ENCODE measurements at places on chromosomes 16 and 17.
A peak's percentile ranks its signal among the peaks of the same experiment; 100 is the strongest.

- DNase-seq = peak; percentile 63
These were observed 28.4 kb downstream of the LRRC75A start for GRCh38 chr17:16463358-16464302.

GRCh38 chr16:64545768-64546167 lies 576.1 kb downstream of the CDH11 start:
- no peak for DNase-seq

GRCh38 chr17:60652454-60653247 lies 25.0 kb upstream of the BCAS3 start:
- DNase-seq = no peak

DNA sequence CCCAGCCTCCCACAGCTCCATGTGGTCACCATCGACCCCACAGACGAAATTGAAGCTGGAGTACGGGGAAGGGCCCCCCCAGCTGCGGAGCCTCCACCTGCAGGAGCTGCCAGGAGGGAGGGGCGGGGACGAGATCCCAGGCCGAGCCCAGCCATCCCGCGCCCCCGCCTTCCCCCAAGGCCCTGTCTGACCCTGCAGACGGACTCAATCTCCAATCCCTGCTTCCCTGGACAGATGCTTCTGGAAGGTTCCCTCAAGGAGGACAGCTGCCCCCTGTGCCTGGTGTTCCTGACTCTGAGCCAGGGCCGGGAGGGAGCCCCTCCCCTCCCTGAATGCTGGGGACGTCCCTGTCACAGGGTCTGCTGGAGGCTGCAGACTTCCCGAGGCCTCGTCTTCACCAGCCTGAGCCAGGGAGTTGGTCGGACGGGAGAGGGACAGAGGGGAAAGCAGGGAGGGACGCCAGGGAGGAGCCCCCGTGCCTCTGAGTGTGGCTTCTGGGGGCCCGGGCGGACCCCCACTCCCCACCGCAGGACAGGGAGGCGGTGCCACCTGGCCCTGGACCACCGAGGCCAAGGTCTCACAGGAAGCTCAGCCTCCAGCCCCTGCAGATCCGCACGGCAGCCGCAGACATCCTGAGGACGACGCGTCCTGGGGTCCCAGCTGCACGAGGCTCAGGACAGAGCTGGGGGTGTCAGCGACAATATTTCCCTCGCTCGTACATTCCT lies 21.3 kb upstream of the C1QTNF8 start:
- no peak for DNase-seq

GRCh38 chr17:30389756-30390300 lies 11.1 kb downstream of the CPD start:
- DNase-seq = no peak

GRCh38 chr16:89308391-89309333 lies 91.2 kb downstream of the ZNF778 start:
- no peak for DNase-seq

GRCh38 chr17:36825113-36825512 lies 112.2 kb upstream of the LHX1 start:
- DNase-seq = no peak

DNA sequence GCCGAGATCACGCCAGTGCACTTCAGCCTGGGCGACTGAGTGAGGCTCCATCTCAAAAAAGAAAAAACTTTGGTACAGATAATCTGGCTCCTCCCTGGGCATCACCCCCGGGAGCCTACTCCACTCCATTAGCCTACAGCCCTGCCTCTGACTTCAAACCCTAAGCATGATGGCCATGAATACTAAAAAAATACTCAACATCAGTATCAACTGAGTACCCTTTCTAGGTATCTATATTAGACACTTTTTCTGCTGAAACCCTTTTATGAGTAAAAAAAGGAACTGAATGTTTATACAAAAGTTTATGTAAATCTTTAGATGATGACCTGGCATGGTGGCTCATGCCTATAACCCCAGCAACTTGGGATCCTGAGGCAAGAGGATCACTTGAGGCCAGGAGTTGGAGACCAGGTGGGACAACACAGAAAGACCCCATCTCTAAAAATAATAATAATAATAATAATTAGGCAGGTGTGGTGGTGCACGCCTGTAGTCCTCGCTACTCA lies 6.9 kb downstream of the RDM1 start:
- no peak for DNase-seq

DNA sequence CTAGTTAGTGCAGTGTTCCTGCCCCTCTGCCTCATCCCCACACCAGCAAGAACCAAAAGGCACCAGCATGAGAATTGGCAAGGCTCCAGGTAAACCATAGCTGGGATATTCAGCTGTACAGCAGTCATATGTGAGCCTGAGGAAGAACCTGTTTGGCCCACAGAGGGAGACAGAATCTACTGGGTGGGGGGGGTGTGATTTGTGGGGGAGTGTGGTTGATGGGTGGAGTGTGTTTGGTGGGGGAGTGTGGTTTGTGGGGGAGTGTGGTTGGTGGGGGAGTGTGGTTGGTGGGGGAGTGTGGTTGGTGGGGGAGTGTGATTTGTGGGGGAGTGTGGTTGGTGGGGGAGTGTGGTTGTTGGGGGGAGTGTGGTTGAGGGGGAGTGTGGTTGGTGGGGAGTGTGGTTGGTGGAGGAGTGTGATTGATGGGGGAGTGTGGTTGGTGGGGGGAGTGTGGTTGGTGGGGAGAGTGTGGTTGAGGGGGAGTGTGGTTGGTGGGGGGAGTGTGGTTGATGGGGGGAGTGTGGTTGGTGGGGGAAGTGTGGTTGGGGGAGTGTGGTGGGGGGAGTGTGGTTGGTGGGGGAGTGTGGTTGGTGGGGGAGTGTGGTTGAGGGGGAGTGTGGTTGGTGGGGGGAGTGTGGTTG lies 19.5 kb downstream of the MINK1 start:
- DNase-seq = no peak

DNA sequence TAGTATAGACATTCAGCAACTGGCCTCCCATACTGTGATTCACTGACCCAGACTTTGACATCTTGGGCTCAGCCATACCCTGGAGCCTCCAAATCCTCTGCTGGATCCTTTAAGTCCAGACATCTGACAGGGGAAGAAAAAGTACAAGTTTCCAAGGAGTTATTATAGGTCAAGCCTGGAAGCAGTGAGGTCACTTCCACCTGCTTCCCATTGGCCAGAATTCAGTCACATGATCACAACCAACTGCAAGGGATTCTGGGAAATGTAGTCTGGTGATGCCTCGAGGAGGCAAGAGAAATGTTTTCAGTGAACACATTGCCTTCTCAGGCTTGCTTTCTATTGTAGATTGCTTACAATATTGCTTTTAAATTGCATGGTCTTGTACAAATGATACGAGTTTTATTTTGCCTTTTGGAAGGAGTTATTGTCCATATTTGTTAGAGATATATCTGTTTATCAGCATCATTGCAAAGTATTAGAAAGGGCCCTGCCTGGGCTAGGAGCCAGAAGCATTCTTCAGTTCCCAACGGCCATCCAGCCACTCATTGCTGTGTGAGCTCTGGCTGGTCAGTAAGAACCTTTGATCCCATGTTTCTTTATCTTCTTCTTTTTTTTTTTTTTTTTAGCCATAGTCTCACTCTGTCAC lies 696.9 kb downstream of the WWOX start:
- peak; percentile 38 for DNase-seq

- no peak for DNase-seq
These were observed 19.5 kb downstream of the CNGB1 start for GRCh38 chr16:57951204-57951960.

DNA sequence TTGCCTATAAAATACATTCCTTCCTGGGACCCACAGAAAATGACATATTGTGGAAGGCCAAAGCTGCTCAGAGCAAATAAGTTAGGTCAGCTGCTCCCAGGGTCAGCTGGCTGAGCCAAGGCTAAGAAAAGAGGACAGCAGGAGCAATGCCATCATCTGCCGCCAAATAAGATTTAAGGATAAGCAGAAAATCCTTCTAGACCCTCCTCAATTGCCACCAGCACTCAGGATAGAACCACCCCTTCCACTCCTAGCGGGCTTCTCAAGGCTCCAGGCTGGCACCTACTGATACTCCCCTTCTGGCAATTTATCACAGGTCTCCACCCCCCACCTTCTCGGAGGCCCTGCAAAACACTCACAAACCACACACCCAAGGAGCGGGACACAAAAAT lies 22.9 kb downstream of the MBTPS1 start:
- no peak for DNase-seq

- peak; percentile 91 for DNase-seq
These were observed at the start of gene RASD1 for GRCh38 chr17:17496189-17497064. RASD1 (minus strand) TSS chr17:17496395; CDS start chr17:17496181, 214 bp downstream.

DNA sequence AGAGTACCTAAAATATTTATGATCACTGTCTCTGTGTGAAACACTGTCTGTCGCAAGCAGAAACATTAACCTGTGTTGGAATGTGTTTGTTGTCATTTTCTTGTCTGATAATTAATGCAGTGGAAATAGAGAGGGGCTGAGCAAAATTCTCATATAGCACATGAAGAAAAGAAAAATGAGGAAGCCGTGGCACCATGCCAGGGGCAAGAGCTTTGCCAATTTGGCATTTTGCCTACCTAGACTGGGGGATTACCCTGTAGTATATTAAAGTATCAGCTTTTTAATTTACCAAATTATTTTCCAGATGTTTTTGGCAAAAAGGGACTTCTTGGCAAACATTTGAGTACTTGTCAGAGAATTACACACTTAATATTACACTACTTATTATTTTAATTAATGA lies 1326.6 kb upstream of the GOT2 start:
- DNase-seq = peak; percentile 39

- DNase-seq = peak; percentile 61
These were observed 79.8 kb downstream of the JPH3 start for GRCh38 chr16:87681981-87682570.

GRCh38 chr17:19378416-19379360 lies at the start of gene MAPK7:
MAPK7 (plus strand) TSS chr17:19378498; CDS start chr17:19378901, 403 bp downstream.
- DNase-seq = peak; percentile 38

GRCh38 chr17:63240106-63240505 lies 206.0 kb downstream of the CYB561 start:
- DNase-seq = no peak

GRCh38 chr16:87575027-87575804 lies 27.1 kb upstream of the JPH3 start:
- no peak for DNase-seq

GRCh38 chr16:2244301-2244700 lies 7.1 kb downstream of the ECI1 start:
- no peak for DNase-seq

DNA sequence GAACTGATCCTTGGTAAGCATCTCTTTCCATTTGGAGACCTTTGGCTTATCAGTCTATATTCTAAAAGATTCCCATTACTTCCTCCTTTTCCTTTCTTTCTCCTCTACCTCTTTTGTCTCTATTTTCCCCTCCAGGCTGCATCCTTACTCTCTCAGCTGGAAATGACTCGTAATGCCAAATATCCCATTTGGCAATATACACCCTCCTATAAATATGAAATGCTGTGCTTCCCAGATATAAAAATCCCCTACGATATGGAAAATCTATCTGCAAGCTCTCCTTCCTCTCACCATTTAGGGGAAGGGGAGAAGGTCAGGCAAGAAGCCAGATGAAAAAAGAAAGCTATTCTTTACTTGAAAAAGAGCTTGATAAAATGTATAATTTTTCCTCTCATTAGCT lies 39.9 kb downstream of the XPO6 start:
- no peak for DNase-seq

GRCh38 chr17:50317121-50317520 lies 28.8 kb upstream of the XYLT2 start:
- DNase-seq = no peak

DNA sequence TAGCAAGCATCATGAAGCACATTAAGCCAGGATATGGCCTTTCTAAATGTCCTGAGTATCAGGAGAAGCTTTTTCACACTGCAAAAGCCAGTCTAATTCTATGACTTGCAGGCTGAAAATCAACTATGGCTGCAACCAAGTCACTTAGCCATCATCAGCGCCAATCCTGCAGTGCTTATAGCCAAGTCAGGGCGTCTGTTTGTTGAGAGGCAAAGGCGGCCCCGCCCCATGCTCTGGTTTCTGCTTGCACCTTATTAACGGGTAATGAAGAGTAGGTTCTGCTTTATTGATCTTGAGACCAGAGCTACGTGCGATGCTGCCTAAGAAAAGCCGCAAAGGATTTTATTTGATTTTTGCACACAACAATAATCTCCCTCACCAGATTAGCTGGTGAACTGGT lies 88.4 kb downstream of the CDH13 start:
- no peak for DNase-seq

DNA sequence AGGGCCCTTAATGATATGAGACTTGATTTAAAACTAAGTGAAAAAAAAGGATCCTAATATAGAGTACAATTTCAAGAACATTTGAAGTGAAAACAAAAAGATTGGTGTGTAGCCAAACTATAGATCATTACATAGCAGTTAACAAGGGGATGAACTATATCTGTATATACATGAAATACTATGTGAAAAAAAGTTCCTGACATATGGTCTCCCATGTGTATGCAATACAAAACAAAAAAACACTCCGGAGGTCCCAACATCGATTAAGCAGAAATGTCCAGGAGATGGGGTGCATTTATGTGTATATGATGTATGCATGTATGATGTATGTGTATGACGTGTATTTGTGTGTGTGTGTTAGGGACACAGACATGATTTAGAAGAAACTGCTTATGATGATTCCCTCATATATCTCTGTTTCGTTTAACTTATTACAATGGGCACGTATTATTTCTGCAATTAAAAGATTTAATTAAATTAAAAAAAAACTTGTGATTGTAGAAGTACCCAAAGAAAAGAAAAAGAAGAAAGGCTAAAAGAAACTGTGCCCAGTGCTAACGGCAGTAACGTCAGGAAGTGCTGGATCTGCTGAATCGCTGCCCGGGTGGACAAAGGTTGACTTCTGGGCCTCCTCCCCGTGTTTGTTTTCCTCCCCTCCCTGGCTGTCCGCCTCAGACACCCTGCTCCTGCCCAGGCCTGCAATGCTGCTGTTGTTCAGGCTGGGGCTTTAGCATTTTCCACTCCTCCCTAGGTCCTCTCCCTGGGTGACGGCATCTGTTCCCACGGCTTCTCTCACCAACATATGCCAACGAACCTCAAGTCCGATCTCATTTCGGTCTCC lies 36.9 kb downstream of the TBX4 start:
- no peak for DNase-seq

DNA sequence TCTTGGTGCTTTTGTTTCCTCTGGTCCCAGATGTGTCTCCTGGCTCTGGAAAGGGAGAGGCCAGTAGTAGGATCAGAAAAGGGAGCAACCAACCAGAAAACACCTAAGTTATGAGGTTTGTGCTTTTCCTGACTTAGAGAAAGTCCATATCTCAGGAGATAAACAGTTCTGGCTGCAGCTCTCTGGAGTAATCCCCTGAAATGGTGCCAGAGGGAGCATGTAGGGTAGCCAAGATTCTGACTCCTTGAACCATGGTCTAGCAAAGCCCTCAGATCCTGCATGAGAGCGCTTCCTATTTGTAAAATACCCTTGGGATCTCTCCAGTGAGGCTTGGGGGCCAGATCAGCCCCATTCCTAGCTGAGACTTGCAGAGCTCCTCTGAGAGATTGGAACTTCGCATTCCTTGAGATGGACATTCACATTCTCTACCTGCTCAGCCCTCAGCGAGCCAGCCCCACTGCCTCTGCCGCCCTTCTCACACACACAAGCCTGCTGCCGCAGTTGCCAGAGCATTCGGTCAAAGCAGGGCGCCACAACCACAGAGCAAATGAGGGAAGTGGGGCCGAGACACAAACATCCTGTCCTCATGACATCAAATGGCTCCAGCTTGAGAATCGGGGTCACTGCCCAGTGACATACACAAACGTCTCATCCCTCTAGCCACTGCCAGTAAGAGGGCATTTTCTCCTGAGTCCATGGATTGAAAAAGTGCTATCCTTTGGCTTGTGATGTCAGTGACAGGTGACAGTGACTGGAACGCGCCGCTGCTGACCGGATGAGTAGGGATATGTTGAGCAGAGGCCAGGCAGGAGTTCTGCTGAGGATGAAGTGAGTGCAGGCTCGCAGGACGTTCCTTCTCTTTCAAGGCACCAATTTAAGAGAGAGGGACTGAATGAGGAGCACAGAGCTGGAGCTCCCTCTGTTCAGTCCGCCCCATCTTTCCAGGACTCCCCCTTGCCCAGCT lies 5.0 kb downstream of the ABHD15 start:
- no peak for DNase-seq

Data from right hindlimb (tissue), 1 donor.